Neural progenitor cell (in vitro differentiated cells): ENCODE measurements at places on chromosomes 16 and 17. TPM values are rescaled to one million over a fixed set of nuclear protein-coding genes. Genes with fewer than 3 reads are reported as not detected.

Gene AOC2
- 1.2 and 2.1 TPM in 2 replicates for total RNA-seq

Gene TBC1D3I
- total RNA-seq = 0.22 TPM in 1 of 2 replicates, not detected in the other

Gene NUPR1
- total RNA-seq = 0.03 TPM in 1 of 2 replicates, not detected in the other

Gene ATP2C2
- total RNA-seq = 0.71 TPM in 1 of 2 replicates, not detected in the other

Gene KRTAP9-4
- not detected in 2 replicates for total RNA-seq

Gene TMC8
- total RNA-seq = 0.09 TPM in 1 of 2 replicates, not detected in the other

Gene NLGN2
- 13.9 and 36.5 TPM in 2 replicates for total RNA-seq

Gene P2RX5
- 0.68 TPM in 1 of 2 replicates, not detected in the other for total RNA-seq

Gene DLG4
- total RNA-seq = 23.5 and 50.5 TPM in 2 replicates

Gene GDPD1
- total RNA-seq = 13.6 and 17.8 TPM in 2 replicates

Gene CRYBA1
- 0.84 and 1.0 TPM in 2 replicates for total RNA-seq

Gene C16orf74
- total RNA-seq = 1.1 TPM in 1 of 2 replicates, not detected in the other

Gene EVPLL
- total RNA-seq = not detected in 2 replicates
